ENCODE measurements at places on chromosomes 1 and 21.

DNA sequence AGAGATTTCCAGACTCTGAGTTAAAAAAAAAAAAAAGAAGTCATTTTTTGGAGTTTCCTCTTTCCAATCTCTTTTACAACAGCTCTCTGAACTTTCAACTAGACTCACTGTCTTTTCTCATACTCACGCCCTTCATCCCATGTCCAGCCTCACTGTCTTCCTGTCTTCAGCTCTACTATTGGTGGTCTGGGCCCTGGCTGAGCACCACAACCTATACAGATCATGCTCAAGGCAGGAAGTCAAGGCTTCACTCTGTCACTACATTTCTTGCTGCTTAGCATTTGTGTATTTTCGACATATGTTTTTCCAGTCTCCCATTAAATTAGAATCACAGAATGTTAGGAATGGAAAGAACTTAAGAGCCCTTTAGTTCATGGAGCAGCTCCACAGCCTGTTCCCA is 106.4 kb upstream of the PPP2R5A start:
- DNase-seq: no peak

GRCh38 chr21:25560271-25560685 is 47.0 kb downstream of the MRPL39 start:
- DNase-seq: no peak

DNA sequence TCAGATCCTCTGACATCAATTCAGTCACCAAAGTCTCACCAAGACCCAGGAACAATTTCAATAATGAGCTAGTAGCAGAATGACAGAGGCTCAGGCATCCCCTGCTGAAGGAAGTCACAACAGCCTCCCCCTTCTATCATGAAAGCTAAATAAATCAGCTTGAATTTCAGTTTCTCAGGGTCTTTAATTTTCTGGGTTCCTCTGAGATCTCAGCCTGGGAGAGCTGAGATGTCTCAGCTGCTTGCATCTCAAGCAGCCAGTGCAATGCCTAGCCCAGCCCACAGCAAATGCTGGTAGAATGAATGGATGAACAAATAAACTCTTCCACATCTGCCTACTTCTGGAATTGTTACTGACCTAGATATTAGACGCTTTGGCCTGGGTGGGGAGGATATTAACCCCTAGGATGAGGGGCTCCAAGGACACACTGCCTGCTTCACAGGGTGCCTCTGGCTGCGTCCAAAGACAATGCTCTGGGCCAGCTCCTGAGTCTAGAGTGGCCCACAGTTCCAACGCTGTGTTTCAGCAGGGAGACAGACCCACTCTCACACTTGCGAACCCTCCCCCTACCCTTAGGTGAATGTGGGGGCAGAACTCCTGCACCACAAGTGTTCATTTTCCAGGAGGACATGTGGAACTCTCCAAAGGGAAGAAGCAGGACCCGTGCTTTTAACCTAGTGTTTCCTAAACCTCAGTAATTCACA is 11.2 kb upstream of the LORICRIN start:
- DNase-seq: no peak

DNA sequence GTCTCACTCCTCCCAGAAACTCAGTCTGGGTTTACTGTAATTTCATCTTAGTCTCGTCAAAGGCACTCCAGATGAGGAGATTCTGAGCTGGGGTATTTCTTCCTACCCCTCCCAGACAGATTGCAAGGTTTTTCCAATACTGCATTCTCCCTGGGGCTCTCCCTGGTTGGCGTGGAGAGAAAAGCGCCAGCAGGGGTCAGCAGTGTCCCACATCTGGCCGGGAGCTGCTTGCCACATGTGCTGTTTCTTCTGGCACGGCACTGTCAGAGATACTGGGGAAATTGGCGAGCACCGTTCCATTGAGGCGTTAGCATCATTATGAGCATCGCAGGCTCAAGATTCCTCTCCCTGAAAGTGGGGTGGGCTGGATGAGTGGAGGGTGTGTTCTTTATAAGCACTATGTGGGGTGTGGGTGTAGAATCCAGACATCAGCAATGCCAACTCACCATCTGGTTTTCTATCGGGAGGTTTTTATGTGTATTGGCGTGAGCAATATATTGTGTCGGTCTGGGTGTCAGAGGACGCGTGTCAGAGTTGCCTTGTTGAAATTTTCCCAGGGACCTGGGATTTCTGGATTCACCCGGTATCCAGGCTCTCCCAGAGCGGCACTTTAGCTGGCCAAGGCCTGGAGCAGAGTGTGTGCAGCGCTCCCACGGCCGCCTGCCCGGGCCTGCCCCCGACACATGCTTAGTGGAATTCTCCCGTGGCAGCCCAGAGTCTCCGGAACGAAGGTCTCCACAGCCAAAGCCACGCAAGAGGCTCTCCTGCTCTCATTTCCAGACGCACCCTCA is 8.0 kb upstream of the NAV1 start:
- DNase-seq: no peak

DNA sequence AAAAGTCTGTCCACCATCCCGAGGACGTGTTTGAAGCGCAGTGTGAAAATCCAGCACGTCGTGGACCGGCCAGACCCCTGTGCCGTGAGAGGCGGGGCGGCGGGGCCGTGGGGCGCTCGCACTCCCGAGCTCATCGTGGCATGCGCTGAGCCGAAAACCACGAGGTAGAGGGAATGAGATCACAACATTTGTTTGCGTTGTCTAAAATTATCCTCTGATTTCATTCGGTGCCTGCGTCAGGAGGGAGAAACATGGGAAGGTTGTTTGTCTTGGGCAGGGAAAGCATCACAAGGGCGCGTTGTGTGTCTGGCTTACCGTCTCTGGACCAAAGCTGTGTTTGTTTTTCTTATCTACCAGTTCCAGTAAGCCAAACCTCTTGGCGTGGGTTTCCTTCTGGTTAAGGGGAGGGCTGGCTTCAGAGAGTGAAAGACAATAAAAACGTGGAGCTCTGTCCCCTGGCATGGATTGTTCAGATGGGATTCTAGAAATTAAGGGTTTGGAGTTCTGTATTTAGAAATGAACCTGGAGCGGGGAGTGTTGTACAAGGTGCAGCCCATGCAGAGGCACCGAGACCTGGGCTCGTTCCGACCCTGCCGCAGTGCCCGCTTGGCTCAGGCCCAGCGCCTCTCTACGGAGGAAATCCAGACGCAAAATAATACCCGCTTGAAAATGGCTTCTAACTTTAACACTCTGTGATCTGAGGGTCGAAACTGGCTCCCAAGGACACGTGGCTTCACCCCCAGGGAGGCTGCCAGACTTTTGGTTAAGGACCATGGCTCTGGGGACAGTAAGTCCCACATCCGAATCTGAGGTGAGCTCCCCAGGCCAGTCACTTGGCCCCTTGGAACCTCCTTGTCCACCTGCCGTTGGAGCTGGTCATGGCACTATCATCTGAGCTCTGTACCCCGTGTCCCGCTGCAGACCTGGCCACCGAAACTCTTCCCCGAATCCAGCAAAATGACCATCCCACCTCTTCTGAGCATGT is 68.7 kb upstream of the FAM3B start:
- no peak for DNase-seq

GRCh38 chr21:46113497-46114176 is 15.7 kb downstream of the COL6A2 start:
- DNase-seq: no peak

DNA sequence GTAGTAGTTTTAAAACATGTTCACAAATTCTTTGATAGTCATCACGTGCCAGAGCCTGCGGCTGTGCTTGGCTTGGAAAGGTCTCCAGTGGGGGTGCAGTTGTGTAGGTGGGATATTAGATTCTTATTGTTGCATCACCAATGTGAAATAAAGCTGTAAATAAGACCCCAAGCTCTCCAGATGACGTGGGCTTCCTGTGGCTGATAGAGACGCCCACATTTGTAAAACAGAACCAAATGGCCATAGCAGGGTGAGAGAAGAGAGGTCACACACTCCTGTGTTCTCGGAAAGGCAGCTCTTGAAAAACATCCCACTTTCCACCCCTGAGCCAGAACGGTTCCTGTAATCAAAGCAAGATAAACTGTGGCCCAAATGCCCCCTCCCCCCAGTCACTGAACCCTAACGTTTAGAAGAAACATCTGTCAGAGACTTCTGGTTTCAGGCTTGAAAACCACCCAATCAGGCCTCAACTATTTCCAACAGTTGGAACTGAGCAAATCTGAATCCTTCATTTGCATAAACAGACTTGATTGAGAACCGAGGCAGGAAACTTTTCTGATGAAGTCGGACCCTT is 6.6 kb upstream of the NTPCR start:
- DNase-seq: no peak

- peak; percentile 55 for DNase-seq
Observed at GRCh38 chr1:172637522-172637921, 21.4 kb upstream of the FASLG start.

GRCh38 chr1:19800076-19800804 is 524 bp upstream of the TMCO4 start:
- DNase-seq: peak; percentile 45

GRCh38 chr1:228093050-228093906 is 9.8 kb downstream of the C1orf35 start:
- no peak for DNase-seq
